Head of caudate nucleus (tissue), 42 donors: ENCODE measurements at places on chromosomes 12 and 14.

DNA sequence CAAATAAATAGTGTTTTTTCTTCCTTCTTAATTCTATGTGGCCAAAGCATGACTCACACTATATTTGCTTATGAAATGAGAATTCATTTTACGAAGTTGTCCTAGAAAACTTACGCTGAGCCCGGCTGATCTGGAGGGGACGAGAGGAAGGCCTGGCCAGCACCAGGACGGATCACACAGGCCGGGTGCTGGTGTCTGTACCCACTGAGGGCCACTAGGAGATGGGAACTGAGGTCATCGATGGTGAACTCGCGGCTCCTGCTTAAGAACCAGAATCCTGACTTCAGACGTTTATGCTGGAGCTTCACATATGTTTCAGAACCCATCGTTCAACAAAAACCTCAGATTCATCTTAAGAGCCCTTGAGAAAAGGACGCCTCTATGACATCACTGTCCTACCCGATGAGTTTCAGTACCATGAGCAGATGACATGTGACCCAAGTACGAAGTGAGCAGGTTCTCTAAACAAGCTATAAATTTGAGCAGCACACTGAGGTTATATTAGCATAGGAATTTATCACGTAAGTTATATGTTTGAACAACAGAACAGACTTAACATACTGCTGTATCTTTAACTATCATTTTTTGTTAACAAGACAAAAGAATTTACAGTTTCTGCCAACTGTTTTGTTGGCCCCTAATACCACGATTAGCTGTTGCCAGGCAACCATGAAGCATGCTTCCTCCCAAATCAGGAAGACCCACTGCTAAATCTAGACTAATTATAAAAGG is 111.9 kb downstream of the FOXN3 start:
- no peak for DNase-seq

GRCh38 chr14:51602310-51602709 is 49.4 kb upstream of the FRMD6 start:
- no peak for DNase-seq

- no peak for DNase-seq
These were observed 663.6 kb downstream of the BCL11B start for GRCh38 chr14:98608071-98609060.

GRCh38 chr12:9717070-9717925 is 15.6 kb downstream of the CLECL1 start:
- no peak for DNase-seq
